Ovary (tissue), 10 donors: ENCODE measurements at places on chromosomes 12 and 14. TPM values are rescaled to one million over a fixed set of nuclear protein-coding genes. Genes with fewer than 3 reads are reported as not detected.

TGM1 gene
- 1.7 TPM for polyA plus RNA-seq

DNA sequence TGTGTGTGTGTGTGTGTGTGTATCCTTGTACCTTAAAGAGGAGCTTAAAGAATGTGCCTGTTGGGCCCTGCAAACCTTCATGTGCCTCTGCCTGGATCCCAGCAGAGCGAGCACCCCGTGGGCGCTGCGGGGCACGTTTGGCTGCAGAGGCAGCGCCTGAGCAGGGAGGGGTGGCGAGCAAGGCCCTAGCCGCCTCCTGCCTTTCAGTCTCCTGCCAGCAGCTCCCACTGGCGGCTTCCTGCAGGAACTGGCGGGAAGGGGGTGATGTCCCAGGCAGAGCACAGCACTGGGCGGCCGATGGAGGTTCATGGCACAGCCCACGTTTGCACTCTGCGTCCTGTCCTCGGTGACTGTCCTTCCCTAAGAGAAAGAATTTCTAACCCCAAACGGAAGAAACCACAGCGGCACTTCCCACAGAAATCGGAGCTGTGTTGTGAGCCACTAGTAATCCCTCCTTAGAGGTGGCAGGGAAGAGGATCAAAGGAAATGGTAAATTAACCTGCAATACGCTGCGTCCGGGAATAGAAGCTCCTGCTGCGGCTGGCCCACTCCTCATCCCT, 19.8 kb downstream of the ZBTB42 start:
- peak; percentile 66 for DNase-seq

CMKLR1 gene
- polyA plus RNA-seq, result 3.1 TPM

PRH2 gene
- polyA plus RNA-seq, result 0.28 TPM

DNA sequence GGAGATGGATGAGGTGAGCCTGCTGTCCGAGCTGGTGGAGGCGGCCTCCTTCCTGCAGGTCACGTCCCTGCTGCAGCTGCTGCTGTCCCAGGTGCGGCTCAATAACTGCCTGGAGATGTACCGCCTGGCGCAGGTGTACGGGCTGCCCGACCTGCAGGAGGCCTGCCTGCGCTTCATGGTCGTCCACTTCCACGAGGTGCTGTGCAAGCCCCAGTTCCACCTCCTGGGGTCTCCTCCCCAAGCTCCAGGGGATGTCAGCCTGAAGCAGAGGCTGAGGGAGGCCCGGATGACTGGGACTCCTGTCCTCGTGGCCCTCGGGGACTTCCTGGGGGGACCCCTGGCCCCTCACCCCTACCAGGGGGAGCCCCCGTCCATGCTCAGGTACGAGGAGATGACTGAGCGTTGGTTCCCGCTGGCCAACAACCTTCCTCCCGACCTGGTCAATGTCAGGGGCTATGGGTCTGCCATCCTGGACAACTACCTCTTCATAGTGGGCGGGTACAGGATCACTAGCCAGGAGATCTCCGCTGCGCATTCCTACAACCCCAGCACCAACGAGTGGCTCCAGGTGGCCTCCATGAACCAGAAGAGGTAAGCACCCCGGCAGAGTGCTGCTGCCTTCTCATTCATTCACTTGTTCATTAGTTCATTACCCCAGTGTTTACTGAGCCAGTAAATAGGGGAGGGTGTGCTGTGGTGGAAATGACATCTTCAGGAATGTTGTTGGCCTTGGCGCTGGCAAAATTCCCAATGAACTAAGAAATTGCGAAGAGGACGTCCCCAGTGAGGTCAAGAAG, 774 bp upstream of the MANSC4 start:
- DNase-seq, result no peak

GRCh38 chr14:58901826-58902225, 264.1 kb downstream of the DACT1 start:
- no peak for DNase-seq

GRCh38 chr14:97055355-97055754, 258.2 kb downstream of the VRK1 start:
- DNase-seq, result no peak

CLEC9A gene
- polyA plus RNA-seq, result 1.00 TPM

GRCh38 chr12:570435-570920, 92.8 kb downstream of the NINJ2 start:
- peak; percentile 80 for DNase-seq

CRACR2A gene
- polyA plus RNA-seq, result 4.4 TPM

ASPG gene
- 0.45 TPM for polyA plus RNA-seq

- DNase-seq, result no peak
Observed at GRCh38 chr12:94534774-94535509, 75.3 kb upstream of the CEP83 start.

RIN3 gene
- 8.1 TPM for polyA plus RNA-seq

- DNase-seq, result no peak
Observed at GRCh38 chr14:28690029-28690692, 76.4 kb upstream of the FOXG1 start.

PSMA3 gene
- 75.6 TPM for polyA plus RNA-seq
